ENCODE measurements at places on chromosomes 7 and 10.

- no peak for DNase-seq
Observed at GRCh38 chr7:93142127-93142526, 6.1 kb downstream of the SAMD9L start.

GRCh38 chr7:129517931-129518330 is 15.6 kb downstream of the SMKR1 start:
- no peak for DNase-seq

GRCh38 chr7:44534087-44534486 is 7.0 kb downstream of the NPC1L1 start:
- no peak for DNase-seq

DNA sequence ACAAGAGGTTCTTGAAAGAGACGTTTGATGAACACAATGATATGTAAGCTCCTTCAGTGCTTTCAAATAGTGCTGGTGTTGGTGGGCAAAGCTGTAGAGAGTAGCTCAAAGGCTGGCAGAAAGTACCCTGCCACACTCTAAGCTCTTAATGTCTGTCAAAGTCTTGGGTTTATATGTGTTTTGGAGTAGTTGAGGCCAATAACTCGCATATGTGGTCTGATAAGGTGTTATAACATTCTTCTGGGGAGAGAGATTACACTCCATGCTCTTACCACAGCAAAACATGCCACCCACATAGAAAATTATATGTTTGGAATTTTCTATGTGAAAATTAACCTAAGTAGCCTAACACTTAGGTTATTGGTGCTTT is 30.8 kb upstream of the NME8 start:
- no peak for DNase-seq

- no peak for DNase-seq
Observed at GRCh38 chr7:36748017-36748487, 23.8 kb upstream of the AOAH start.

DNA sequence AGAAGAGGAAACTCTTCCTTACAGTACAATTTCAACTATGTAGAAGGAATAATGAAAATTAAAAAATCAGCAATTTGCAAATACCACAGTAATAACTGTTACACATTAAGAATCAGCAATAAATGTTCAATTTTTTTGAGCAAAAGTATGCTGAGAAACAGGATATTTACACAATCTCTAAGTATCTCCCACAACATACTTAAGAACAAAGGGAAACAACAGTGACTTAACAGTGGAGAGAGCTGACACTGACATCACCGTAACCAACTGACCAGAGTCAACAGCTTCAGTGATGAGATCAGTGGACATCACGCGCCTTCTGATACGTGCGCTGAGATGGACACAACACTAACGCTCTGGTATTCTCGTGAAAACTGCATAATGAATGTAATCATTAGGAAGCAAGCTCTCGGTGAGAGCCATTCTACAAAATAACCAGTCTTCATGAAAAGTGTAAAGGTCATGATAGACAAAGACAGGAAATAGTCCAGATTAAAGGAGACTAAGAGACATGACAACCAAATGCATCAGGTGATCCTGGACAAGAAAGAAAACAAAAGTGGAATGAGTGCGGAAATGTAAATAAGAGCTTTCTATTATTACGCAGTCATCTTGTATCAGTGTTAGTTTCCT is 82.6 kb downstream of the PIP4K2A start:
- DNase-seq, result peak; percentile 93

DNA sequence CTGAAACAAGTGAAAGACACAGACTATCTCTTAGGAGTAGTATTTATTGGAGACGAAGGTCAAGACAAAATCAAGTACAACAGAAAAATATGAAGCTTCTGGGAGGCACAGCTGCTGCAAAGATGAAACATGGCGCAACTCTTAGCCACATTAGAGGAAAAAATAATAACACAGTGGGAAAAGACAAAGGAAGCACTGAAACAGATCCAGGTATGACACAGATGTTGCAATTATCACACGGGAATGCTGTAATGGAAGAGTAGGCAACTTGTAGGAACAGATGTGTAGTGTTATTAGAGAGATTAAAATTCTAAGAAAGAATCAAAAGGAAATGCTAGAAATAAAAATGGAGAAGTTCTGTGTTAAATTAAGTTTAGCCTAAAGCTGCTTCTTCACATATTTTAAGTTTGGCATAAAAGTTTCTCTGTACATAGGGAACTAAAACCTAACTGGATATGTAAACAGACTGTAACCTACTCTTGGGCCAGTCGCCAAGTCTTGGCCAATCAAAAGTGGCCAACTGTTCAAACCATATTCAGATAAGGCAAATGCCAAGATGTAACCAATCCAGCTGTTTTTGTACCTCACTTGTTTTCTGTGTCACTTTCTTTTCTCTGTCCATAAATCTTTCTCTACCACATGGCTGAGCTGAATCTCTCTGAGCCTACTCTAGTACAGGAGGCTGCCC is 1132.0 kb upstream of the LRRTM3 start:
- no peak for DNase-seq

DNA sequence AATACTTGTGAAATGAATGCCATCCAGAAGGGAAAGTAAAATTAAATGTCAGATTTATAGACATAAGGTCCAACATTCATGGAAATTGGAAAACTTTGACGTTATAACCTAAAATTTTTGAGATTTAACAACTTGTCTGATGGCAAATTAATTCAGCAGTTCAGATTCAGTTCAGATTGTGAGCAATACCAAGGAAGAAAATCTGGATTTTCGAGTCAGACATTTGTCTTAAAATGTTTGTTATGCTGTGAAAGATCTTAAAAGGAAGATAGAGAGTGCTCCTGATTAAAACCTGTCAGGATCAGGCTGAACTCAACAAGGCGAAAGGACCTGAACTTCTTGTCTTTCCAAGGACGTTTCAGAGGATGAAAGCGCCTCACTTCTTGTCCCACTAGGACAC is 320.9 kb downstream of the PAXIP1 start:
- DNase-seq, result no peak

GRCh38 chr7:142391191-142391992 is 133.5 kb upstream of the PRSS58 start:
- no peak for DNase-seq

DNA sequence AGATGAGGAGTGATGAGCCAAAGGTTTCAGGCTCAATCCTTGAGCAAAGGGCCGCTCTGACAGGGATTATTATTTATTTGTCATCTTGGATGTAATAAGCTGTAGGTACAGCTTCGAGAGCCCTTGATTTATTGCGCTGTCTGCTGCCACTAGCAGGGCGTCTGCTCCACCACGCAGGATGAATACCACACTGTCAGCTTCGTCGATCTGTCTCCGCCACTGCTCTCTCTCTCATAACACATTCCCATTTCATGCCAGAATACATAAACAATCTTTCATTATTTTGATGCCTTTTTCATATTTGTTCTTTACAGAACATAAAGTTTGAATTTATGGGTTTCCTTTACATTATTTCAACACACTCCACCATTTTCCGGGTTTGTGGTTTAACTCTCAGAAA is 276.6 kb downstream of the LRMDA start:
- no peak for DNase-seq

DNA sequence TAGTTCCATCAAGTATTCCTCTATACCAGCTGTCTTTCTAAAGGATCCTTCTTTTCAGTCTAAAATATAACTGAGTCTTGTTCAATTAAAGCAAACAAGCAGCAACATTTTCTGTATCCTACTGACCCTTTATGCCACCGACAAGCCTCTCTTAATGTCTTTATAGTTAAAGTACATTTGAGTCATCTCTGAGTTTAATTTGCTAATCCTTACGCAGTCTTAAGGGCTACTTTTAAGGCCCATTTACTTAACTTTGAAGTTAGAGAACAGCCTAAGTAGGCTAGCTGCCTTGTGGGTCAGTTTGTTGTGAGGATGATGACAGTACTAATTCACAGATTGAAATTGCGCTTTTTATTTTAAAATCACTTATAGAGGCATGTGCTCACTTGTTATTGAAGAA is 265.5 kb upstream of the FERD3L start:
- no peak for DNase-seq

DNA sequence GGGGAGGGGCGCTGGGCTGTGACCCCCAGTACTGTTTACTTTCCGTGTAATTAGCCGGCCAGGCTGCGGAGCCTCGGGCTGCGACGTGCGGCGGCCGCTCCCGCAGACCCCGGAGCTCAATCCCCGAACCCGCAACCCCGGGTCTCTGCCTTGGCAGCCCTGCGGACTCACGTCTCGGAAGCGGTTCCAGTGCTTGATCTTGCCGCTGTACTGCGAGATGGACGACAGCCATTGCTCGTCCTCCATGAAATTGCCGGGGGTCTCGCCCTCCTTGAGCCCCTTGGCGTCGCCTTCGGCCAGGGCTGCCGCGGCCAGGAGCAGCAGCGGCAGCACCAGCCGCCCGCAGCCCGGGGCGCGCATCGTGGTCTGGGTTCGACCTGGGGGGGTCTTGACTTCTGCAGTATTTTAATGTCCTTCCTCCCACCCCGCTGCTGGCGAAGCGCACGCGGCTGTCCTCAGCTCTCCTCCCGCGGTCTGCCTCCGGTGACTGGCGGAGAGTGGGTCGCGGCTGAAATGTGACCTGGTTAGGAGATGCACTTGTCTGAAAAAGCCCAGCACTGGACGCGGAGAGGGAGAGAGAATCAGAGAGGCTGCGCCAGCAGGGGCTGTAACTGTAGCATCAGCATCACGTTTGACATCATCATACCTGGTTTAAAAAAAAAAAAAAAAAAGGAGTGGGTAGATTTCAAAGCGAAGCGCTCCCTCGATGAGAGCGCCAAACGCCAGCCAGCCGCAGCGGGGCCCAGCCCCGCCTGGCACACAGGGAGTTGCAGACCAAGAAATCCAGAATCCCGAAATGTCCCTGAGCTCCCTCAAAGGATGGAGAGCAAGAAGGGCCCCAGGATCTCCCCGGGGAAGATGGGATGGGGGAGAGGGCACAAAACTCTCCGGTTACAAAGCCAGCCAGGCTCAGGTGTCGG is at the start of gene SPOCK2:
Gene SPOCK2 (minus strand): TSS at position 583 of the 920 bp plus-strand sequence. CDS start 223 bp downstream, at position 360.
- peak; percentile 42 for DNase-seq

GRCh38 chr10:86956195-86956847 is 1.1 kb downstream of the MMRN2 start:
- DNase-seq, result no peak

DNA sequence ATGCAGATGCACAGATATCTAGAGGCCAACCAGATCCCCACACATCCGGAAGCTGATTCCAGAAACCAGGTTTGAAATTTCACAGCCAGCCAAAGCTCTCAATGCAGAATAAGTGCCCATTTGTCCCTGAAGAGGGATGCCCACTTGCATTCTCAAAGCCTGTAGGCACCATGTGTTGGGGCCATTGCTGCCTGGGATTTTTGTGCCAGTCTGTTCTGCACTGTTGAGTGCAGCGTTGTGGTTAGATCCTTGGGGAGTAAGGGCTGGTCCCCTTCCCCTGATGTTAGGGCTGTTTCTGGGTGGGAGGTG is 62.4 kb downstream of the EEPD1 start:
- no peak for DNase-seq

GRCh38 chr7:155589001-155589980 is 42.9 kb upstream of the CNPY1 start:
- no peak for DNase-seq

GRCh38 chr10:6396652-6397051 is 183.4 kb downstream of the PRKCQ start:
- no peak for DNase-seq

DNA sequence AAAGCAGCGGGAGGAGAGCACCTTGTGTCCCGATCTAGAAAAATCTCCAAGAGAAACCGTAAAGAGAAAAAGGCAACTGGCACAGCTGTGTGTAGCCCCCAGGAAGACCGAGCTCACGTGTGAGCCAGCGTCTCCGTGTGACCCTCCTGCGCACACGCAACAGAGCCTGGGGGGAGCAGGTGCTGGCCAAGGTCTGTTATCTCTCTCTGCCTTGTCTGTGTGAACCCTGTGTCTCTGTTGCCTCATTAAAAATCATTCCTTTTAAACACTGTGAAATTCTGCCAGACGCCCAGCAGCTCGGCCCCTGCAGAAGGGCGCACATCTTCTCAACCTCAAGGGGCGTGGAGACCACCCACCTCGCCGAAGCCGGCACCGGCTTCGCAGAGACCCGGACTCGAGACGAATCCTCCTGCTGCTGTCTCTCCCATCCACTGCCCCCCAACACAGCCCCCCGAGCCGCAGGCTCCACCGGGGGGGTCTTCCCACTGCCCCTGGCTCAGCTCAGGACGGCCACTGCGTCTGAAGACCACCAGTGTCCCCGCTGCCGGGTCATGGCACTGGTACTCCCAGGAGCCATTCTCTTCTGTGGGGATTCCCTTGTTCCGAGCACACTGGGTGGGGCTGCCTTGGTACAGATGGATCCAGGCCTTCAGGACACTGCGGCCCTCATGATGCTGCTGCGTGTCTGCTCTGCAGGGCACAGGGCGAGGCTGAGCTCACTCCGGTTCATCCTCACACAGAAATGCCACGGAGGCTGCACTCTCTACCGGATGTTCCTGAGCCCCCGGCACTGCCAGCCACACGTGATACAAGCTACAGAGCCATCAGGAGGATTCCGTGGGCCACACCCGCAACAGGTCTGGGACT is 94.3 kb upstream of the DNAAF5 start:
- DNase-seq, result no peak

GRCh38 chr7:128939075-128939860 is 1.5 kb downstream of the IRF5 start:
- DNase-seq, result peak; percentile 36

DNA sequence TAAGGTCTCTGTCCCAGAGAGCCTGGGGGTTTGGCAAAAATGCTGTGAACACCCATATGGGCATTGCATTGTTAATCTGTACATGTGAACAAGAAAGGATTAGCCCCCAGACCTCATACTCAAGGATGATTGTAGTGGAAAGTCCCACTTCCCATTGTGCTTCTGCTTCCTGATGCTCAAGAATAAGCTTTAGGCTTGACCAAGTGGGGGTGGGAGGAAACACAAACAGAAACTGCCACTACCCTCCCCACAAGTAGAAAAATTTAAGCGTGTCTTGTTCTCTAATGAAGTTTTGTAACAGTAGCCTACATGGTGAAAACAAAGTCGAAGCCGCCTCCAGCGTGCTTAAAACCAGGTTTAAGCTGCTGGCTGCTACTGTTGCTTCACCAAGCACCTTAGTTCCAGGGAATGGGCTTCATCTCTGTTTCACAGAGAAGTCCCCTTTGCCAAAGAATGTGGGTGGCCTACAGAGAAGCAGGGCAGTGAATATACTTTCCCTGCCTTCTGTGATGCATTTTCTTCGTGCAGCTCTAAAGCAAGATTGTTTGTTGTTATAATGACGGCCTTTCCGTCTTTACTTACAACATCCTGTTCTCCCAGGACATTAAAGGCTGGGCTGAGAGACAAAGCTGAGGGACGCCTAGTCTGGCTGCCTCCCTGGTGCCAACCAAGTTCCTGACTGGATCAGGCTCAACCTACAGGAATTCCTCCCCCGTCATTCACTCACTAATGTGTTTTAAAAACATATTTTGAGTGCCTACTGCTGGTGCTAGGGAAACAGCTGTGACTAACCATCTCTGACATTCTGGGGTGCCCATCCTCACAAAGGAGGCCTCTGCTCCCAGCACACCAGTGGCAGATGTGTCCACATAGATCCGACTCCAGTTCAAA is 32.1 kb upstream of the CCSER2 start:
- DNase-seq, result no peak

- no peak for DNase-seq
Observed at GRCh38 chr10:103851261-103851660, 4.1 kb downstream of the SH3PXD2A start.

- no peak for DNase-seq
Observed at GRCh38 chr7:42337225-42337905, 100.4 kb upstream of the GLI3 start.
